Omental fat pad (tissue), 4 donors: ENCODE measurements at places on chromosomes 4 and X.

GRCh38 chr4:182409271-182409670 is 166.1 kb downstream of the TENM3 start:
- DNase-seq, result no peak

DNA sequence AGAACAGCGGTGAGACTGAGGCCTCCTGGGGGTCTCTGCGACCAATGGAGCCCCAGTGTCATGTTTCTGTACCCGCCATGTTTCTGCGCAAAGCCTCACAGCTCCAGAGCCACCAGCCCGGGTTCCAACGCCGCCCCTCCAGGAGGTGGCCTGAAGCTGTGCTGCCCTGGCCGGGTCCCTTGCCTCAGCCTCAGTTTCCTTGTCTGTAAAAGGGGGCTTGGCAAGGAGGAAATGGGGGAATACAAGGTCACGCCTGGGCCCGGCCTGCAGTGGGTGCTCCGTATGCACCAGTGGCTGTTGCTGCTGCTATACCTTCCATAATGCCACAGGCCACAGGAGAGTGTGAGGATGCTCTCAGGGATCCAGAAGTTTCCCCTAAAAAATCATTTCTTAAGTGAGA is 229.5 kb downstream of the AFAP1 start:
- no peak for DNase-seq

GRCh38 chr4:82373486-82373815 is 340 bp downstream of the HNRNPD start:
- DNase-seq, result peak; percentile 30

DNA sequence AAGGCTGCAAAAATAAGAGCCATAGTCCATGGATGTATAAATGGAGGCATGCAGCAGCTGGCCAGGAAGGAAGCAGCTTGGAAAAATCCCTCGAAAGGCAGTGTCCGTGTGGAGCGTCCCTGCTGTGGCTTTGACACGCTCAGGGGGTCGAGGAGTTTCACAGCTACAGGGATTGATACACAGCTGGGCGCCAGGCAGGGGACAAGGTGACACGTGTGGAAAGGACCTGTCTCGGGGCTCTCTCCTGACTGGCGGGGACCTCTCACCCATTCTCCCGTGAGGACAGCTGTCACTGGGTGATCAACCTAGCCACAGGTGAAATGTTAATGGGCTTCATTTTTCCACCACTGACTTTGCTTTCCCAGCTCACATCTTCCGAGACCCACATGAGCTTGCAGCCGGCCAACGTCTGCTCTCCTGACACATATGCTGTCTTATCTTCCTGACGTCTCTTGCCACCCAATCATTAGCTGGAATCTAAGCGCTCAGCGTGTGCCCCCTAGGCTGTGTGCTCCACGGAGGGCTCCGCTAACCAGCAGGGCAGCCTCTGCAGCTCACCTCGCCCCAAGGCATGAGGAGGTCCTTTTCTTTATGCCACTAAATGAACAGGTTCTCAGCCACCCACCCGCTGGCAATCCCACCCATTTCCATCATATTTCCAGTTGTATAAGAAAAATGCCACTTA is 89.4 kb upstream of the AFAP1 start:
- no peak for DNase-seq

DNA sequence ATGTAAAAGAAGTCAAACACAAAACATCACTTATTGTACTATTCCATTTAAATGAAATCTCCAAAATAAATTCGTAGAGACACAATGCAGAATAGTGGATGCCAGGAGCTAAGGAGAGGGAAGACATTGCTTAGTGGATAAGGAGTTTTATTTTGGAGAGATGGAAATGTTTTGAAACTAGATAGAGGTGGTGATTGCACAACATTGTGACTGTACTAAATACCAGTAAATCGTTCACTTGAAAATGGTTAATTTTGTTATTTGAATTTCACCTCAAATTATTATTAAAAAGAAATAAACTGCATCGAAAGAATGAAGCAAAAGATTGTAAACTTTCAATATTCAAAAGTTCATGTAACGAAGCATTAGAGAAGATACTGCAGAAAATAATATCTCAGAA is 9.7 kb upstream of the ACSL4 start:
- no peak for DNase-seq

- DNase-seq, result no peak
These were observed 687.0 kb upstream of the EPHA5 start for GRCh38 chr4:66357316-66357715.

- no peak for DNase-seq
These were observed 177.7 kb upstream of the PPARGC1A start for GRCh38 chr4:24067367-24068193.

DNA sequence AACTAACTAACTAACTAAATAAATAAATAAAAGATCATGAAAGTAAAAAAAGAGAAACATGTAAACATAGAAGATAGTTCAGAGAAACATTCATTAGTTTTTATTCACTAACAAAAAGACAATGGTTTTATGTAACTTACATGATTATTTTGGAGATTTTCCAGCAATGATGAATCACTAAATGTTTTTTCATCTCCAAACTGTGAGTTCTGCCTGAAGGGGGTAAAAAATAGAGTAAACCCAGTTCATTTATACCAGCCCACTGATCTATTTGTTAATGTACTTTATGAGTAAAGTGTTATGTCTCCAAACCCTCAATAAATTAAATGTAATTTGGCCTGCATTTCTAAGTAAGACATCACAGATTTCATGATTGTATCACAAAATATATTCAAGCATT is 101.1 kb downstream of the ATP8A1 start:
- DNase-seq, result no peak

DNA sequence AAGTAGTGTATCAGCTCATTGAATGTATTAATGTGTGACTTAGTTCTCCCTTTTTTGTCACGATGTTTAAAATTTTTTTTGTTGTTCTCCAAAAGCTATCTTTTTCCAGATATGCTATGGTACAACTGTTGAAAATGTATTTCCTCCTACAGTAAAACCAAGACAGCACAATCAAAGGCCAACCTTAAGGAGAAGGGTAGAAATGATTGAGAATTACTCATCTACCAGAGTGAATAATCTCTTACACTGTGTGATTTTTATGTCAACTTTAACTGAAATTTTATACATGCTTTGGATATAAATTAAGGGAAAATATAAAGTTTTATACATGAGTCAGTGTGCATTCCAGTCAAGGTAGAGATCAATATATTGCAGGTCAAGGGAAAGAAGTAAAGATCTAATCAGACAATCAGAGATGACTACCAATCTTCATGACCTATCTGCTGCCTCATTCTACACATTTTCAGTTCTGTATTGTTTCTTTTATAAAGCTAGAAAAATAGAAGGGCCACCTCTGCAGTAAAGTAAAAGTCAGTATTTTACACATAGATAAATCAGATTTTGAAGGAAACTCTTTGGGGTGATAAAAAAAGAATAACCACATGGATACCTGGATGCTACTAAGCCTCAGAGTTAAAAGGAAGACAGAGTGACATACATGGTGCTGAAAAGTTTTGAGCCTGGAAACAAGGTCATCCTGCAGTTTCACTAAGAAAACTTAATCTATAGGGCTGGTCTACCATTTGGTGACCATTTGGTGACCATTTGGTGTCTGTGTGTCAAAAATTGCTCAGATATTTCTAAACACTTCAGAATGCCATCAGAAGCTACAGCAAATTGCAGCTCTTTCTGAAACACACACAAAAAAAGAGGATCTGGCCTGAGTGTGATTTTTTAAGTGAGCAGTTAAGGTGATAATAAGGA is 1.6 kb downstream of the FAM13A start:
- DNase-seq, result no peak

GRCh38 chr4:82638479-82638878 is 76.7 kb upstream of the TMEM150C start:
- no peak for DNase-seq

GRCh38 chr4:89268679-89269078 is 38.9 kb downstream of the GPRIN3 start:
- DNase-seq, result no peak

- DNase-seq, result no peak
These were observed 907.1 kb downstream of the FSTL5 start for GRCh38 chr4:161256716-161257115.

DNA sequence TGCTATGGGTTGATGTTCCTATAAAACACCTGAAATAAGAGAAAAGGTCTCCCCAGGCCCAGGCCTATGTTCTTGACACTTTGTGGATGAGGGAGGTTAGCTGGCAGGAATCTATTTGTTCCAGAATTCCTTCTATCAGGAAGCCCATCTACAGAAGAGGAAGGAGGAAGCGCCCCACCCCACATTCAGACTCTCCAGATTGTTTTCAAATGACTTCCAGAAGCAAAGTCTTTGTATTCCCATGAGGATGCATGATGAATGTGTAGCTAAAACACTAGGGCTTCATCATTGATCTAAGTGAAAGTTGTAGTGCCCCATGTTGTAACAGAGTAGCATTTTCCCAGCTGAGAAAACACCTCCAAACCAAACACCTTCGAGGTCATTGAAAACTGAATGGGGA is 16.4 kb downstream of the OTC start:
- DNase-seq, result no peak

- DNase-seq, result no peak
These were observed 48.1 kb upstream of the ENPP6 start for GRCh38 chr4:184265546-184266351.

GRCh38 chrX:6292599-6292998 is 63.9 kb upstream of the NLGN4X start:
- no peak for DNase-seq

GRCh38 chr4:148868191-148868590 is 426.0 kb upstream of the NR3C2 start:
- DNase-seq, result no peak

GRCh38 chrX:45479196-45479834 is 278.6 kb upstream of the DIPK2B start:
- no peak for DNase-seq

DNA sequence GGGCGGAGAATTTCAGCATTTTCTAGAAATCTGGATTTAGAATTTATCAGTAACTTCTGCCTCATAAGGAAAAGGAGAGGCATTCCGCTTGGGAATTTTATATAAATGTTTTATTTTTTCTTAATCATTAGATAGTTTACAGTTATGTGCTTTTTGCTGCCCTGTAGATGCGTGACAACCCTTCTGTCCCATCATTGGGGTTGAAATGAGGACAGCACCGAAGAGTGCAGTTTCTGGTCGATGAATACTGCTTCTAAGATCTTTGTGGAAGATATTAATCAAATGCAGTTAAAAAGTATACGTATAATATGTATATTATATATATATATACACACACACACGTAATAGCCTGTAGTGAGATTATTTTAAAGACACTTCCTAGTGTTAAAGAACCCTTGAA is 1.5 kb downstream of the RBPJ start:
- DNase-seq, result no peak

DNA sequence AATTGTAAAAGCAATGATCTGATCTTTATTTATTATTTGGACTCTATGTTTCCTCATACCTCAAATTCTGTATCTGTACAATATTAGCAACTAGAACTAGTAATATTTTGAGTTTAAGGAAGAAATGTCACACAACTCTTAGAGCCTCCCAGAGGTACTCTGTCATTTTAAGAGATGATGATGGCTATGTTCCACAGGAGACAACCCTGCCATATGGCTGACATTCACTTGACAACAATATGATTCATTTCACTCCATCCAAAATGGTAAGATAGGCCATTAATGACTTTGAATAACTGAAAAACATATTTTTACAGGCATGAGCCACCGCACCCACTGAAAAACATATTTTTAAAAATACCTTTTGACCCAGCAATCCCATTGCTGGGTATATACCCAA is 190.3 kb downstream of the MAML3 start:
- DNase-seq, result no peak

- DNase-seq, result no peak
These were observed 49.6 kb upstream of the MAMLD1 start for GRCh38 chrX:150313514-150313913.

DNA sequence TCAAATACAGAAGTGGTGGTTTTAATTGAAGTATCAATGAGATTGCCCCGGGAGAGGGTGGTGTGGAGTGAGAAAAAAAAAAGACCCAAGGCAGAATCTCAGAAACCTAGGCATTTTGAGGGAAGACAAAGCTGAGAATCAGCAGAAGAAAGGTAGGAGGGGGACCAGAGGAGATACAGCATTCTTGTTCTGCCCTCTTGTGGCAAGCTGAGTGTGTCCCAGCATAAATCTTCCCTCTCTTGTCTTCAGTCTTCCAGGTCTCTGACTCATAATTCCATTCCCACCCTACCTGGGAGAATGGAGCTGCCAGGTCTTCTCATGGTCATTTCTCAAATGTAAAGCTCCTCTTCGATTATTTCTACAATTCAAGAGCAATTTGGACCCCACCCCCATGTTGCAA is 32.7 kb upstream of the MAGED1 start:
- DNase-seq, result no peak

DNA sequence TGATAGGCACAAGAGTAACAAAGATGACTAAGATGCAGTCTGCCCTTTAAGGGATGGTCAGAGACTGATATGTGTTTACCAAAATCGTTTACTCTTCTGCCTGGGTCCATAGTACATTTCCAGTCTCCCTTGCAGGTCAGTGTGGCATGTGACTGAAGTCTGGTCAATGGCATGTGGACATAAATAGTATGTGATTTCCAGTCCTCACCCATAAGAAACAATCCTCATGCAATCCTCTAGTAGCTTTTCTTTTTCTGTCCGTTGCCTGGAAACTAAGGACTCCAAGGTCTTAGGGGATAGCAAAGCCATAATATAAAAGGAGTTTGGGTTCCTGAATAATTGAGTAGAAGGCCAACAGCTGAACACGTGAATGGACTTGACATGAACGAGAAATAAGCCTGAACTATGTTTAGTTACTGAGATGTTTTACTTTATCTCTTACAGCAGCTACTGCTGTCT is 1.1 kb downstream of the SLC9B2 start:
- DNase-seq, result no peak

GRCh38 chr4:13893211-13893610 is 265.7 kb upstream of the BOD1L1 start:
- DNase-seq, result no peak

- DNase-seq, result no peak
These were observed 171.3 kb upstream of the LCORL start for GRCh38 chr4:18192901-18193300.

DNA sequence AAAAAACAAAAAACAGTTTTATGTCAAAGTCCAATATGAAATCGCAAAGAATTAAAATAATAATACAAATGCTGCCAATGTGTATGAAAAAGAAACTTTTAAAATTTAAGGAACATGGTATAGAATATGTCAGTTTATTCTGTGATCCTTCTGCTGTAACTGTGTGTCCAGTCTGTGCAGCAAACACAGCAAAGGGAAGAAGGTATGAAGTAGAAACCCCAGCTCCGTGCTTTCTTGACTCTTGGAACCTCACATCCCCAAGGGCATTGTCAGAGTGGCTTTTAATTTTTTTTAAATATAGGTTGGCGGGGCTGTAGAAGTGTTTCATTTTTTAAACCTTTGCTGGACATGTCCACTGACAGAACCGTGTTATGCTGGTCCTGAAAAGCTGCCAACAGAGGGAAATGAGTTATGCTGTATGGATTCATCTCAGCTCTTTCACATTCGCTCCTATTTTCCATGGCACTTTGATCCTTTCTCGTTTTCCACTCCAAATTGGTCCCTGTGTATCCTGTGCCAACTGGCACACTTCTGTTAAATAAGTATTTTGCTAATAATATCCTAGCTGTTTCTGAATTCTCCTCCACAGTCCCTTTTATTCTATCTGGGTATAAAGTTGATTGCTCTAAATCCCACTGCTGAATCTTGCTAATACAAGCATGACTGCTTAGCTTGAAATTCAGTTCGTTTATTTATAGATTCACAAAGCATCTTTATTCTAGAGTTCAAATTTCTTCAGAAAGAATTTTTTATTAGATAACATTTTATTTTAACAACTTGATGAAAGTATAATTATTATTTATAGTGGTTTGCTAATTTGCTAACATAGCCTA is 127.0 kb upstream of the DDIT4L start:
- DNase-seq, result no peak
